ENCODE measurements at places on chromosomes 11 and 22.

DNA sequence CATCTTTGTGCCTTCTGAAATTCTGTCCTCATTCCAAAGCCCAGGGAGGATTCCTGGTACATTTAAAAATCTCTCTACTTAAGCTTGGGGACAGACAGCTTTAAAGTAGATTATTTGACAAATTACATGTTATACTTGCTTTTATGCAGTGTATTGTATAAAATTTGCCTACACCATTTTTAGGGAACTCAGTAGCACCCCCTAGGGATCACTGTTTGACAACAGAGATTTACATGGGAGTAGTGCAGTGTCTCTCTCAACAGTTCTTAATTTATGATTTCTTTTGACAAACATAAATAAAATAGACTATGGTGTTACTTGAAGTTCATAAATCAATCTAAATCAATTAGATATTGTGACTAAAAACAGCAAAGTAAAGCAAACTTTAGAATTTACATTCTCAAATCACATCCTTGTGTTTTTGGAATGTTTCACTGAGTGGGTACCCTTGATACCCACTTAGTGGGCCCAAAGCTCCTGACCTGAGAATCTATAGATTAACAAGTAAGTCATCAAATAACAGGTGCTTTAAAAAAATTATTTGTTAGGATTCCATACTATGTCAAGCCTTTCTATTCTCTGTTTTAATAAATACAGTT, 428.8 kb downstream of the DYNC2H1 start:
- no peak for DNase-seq

DNA sequence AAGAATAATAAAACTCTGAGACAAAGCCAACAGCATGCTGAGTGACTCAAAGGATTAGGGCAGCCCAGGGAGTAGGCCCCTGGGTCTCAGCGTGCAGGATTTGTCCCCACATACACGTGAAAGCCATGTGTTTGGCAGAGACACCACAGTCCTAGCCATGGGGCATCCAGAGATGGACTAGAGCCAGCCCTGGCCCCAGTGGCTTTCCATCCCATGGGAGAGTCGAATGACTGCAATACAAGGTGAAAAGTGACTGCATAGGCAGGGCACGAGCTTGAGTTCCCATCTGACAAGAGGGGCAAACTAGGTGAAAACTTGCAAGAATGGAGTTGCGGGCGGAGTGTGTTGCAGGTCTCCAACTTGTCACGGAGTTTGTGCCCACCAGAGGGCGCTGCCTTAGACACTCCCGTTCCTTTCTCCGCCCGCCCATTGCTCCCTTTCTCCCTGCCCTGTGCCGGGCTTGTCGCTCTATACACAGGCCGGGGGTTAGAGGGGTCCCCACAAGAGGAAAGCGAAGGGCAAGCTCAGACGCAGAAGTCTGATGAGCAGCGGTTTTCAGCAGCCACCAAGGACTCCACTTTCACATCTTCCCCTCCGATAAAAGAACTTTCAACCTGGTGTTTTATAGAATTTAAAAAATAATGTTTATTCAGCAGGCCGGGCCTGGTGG, 24.2 kb downstream of the TSKU start:
- peak; percentile 91 for DNase-seq

DNA sequence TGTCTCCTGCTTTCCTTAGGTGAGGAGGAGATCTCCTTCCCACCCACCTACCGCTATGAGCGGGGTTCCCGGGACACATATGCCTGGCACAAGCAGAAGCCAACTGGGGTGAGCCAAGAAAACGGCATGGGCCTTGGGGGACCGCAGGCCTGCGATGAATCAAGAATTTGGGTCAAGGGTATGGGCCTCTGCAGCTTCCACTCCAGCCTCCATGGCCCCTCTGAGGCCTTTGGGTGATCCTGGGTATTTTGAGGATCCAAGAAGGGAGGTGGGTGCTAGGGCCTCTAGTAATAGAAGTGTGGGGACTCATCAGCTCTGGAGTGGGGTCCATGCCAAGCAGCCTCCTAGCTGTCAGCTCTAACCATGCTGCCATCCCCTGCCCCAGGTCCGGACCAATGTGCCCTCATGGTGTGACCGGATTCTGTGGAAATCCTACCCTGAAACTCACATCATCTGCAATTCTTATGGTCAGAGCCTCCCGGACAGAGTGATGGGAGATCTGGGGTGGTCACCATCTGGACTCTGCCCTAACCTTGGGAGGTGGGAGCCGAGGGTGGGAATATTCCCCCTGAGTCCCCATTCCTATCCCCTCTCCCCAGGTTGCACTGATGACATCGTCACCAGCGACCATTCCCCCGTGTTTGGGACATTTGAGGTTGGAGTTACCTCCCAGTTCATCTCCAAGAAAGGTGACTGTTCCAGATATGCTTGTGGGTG, 8.6 kb downstream of the INPPL1 start:
- no peak for DNase-seq

DNA sequence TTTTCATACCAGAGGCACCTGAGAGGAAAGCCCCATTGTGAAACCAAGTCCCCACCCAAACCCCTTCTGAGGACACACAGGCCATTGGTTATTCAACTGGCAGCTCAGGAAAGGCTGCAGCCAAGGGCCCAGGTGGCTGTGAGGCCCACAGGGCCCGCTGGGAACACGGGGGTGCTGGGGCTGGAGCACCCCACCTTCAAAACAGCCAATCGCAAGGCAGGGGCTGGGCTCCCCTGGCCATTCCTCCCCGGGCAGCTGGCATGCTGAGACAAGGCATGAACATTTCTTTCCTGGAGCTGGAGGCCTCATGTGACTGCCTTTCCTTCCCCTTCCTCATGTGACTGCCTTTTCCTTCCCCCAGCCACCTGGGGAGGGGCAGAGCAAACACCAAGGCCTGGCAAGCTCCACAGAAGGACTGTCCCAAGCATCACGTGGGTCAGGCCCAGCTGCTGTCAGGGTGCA, 76.9 kb downstream of the PIWIL3 start:
- no peak for DNase-seq

GRCh38 chr11:113685654-113686359, 20.3 kb downstream of the TMPRSS5 start:
- DNase-seq: no peak

DNA sequence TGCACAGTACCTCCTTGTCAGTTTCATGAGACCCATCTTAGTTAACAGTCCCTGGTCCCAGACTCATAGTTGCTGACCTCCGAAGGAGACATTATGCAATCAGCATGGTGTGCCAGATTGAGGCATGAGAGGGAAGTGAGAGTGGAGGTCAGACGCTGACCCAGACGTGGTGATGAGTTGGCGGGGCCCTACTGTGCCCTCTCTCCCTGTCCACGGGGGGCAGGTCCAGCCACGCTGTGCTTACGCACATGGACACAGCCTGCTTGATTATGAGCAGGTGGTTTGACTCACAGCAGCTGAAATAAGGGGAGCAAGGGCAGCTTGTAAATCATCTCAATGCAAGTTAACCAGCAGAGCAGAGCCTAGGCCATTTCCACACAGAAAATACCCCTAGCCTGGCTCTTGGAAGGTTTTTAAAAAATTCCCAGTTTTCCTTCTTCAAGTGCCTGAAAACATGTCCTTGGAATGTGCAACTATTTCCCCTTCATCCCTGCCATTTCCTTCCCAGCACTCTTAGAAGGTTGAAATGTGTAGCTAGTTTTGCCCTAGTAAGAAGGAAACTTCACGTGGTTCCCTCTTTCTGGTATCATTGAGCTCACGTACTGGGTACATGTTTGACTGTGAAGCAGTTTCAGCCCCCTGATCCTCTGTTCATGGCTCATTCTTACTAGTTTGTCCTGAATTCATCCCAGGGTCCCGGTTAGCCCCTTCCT, 122.6 kb upstream of the SORL1-AS1 start:
- no peak for DNase-seq

DNA sequence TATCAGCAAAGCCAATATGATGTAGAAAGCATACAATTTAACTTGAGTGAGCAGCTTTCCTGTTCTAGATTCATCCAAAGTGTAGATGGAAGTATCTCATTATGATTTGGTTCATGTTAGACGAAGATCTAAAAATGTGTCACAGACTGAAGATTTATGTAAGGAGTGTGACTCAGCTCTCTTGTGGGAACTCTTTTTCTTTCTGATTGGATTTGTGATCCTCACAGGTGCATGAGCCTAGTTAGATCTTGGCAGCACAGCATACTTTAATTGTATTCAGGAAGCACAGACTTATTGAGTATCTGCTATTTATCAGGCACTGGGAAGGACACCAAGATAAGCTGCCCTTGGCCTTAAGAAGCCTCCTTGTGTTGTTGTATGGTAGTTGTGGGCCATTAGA, 147.1 kb downstream of the C11orf91 start:
- DNase-seq: no peak

All from ecto neural progenitor cell (in vitro differentiated cells).